ENCODE measurements at places on chromosomes 1 and 21.

DNA sequence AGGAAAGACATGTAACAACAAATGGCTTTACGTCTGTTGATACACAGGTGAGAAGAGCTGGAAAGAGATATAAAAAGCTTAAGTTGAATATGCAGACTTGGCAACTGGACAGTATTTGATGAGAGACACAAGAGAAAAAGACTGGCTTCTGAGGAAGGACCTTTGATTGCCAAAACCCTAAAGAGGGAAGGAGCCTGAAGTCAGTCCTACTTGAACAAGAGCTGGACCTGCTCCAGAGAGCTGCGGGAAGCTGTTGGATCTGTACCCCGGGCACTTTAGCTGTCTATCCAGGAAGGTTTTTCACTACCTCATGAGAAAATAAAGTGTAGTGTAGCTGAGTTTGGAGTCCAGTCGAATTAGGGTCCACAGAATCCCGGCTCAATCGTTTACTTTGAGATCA, 25.3 kb upstream of the LRRC8B start:
- no peak for DNase-seq

- DNase-seq: no peak
Observed at GRCh38 chr21:36835383-36835795, 131.1 kb downstream of the HLCS start.

DNA sequence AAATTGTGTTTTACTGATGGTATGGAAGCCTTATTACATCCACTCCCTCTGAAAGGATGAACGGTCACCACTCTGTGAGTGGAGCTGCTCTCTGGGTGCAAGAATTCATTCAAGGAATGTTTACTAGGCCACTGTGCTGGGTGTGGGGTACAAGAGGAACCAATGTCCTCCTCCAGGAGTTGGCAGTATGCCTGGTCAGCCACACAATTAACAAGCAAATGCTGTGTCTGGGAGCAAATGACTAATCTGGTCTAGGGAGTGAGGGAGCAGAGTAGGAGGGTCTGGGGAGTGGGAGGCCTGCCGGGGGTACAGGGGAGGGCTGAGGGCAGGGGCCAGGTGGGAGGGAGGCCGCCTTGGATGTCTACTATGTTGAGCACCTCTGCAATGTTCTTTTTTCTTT, 27.2 kb upstream of the TDRD10 start:
- DNase-seq: peak; percentile 95

DNA sequence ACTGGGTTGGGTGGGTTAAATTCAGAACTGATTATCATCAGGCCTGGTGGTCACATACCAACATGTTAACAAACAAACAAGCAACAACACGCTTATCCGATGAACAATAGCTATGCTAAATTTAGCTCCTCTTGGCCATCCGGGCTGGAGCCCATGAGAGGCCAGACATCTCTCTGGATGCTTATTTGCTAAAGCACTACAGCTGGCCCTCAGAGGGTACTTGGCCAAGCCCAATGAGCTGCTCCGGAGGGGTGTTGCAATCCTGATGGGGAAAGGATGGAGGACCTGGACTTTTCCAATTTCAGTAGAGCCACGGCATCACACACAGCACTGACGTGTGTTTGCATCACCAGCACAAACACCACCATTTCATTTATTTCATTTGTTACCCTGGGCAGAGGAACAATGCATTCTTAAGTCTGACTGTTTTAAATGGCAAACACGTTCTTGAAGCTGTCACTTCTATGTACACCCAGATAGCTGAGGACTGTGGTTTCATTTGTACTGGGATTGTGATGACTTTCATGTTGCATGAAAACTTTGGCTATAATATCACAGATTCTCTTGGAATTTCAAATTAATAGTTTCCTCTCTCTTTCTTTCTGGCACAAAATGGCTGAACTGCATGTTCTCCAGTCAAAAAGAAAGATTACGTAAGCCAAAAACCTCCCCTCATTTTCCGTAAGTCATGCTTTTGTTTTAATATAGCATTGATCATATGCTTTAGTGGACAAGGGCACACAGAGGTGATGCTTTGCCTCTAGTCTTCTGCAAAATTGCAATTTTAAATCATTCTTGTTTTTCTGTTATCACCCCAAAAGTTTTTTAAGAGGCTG, 359.8 kb upstream of the KAZN start:
- DNase-seq: no peak

DNA sequence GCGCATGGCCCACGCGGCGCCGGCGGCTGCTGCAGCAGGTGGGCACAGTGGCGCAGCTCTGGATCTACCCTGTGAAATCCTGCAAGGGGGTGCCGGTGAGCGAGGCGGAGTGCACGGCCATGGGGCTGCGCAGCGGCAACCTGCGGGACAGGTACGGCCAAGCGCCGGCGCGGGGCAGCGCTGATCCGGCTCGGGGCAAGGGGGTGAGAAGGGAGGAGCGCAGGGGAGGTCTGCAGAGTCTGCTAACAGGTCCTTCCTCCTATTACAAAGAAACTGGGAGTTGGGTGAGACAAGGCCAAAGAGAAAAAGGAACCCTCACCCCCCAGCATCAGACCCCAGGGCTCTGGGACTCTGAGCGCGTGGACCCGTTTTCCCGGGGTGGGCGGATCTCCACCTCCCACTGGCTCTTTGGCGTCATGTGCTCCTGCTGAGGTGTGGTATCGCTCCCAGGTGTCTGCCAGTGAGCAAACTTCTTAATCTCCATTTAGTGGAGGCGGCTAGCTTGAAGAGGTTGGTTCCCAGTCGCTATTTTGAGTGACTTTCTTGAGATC, 431 bp downstream of the MTARC1 start:
- DNase-seq: no peak

DNA sequence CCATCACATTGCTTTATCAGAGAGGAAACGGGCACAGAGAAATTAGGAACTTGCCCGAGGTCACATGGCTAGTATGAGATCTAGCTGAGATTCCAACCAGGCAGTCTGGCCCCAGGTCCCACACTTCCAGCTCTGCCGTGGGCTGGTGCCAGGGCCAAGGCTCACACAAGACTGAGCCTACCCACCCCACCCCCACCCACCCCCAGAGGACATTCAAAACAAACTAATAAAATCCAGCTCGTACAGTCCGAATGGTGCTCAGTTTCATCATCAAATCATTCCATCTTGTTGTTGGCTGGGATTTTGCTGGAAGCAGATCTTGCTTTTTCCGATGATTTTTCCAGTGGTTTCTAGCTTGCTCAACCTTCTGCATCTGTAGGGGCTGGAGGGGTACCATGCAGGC, 27.9 kb downstream of the MATN1 start:
- DNase-seq: no peak

DNA sequence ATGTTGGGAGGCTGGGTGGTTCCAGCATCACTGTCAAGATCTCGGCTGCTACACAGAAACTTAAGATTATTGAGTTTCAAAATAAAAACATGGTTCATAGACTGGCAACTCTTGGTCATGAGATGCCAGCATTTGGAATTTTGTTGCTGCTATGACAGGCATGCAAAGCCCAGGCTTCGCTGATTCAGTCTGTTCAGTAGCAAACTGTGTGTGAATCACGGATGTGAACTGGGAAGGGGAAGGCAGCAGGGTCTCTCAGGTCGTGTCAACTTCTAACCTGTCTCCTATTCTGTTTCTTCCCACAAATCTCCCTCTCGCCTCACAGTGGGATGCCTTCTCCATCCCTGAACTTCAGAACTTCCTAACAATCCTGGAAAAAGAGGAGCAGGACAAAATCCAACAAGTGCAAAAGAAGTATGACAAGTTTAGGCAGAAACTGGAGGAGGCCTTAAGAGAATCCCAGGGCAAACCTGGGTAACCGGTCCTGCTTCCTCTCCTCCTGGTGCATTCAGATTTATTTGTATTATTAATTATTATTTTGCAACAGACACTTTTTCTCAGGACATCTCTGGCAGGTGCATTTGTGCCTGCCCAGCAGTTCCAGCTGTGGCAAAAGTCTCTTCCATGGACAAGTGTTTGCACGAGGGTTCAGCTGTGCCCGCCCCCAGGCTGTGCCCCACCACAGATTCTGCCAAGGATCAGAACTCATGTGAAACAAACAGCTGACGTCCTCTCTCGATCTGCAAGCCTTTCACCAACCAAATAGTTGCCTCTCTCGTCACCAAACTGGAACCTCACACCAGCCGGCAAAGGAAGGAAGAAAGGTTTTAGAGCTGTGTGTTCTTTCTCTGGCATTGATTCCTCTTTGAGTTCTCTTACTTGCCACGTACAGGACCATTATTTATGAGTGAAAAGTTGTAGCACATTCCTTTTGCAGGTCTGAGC, 25.5 kb downstream of the EIF2D start:
- no peak for DNase-seq

GRCh38 chr1:51622455-51622913, 5.6 kb downstream of the OSBPL9 start:
- DNase-seq: peak; percentile 75

- DNase-seq: peak; percentile 75
Observed at GRCh38 chr1:167904652-167905130, 9.2 kb downstream of the ADCY10 start.

DNA sequence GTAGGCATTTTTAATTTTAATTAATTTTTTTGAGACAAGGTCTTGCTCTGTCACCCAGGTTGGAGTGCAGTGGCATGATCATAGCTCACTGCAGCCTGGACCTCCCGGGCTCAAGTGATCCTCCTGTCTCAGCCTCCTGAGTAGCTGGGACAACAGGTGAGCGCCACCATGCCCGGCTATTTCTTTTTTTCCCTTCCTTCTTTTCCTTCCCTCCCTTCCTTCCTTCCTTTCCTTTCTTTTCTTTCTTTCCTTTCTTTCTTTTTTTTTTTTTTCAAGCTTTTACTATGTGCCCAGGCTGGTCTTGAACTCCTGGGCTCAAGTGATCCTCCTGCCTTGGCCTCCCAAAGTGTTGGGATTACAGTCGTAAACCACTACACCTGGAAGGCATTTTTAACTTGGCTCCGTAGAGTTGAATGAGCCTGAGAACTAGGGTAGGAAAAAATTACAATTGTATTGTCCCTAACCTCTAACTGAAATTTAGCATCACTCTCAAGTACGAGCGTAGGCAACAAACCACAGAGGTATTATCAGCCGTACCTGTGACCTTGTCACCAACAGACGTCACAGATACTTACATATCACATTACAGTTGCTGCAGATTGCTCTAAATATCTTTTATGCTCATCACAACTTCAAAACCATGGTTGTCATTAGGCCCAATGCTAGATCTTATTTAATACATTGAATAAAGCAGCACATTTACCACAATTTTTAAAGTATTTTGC, 8.0 kb downstream of the RUNX3 start:
- no peak for DNase-seq

- DNase-seq: no peak
Observed at GRCh38 chr21:32976791-32977190, 48.9 kb upstream of the OLIG2 start.

- no peak for DNase-seq
Observed at GRCh38 chr1:8472668-8473067, 154.8 kb downstream of the SLC45A1 start.

GRCh38 chr1:22896184-22896583, 76.5 kb downstream of the LACTBL1 start:
- no peak for DNase-seq

DNA sequence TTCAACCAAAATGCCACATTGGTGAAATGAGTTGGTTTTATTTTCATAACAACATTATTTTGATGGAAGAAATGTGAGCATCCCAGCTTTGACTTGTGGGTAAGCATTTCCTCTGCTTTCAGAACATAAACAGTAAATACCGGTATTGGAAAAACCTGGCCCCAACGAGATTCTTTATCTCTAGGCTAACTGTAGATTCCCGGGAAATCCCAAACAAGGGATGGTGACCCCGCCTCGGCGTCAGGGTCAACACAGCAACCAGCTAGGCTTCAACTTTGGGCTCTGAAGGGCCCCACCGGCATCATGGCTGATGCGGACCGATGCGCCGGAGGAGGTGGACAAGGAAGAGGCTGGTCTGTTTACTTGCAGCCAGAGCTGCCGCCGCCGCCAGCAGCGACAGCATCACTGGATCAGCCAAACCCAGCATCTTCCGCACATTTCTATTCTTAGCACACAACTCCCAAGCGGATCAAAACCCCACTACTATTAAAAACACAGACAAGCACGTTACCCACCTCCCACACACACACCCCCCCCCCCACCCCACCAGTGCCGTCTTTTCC, 1.1 kb downstream of the AKT3 start:
- DNase-seq: peak; percentile 68

- no peak for DNase-seq
Observed at GRCh38 chr21:28590026-28590425, 402.7 kb downstream of the LTN1 start.

DNA sequence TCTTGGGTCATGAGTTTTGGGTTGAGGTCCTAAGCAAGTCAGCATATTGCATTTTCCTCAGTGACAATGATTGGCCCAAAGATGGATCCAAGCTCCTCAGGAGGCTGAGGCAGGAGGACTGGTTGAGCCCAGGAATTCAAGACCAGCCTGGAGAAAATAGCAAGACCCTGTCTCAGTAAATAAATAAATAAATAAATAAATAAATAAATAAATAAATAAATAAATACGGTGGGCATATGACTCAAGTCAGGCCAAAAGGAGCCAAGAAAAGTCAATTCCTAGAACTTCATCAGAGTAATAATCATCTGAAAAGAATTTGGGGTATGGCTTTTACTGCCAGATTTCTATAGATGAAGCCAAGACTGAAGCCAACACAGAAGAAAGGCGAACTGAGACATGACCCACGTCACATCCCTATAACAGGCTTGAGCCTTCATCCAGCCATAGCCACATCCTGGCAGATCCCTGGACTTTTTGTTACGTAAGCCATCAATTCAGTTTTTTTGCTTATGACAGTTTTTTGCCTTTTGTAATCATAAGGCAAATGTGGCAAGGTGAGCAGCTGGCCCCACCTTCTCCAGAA, 88.5 kb upstream of the NFASC start:
- peak; percentile 35 for DNase-seq

GRCh38 chr1:217193151-217193550, 437.7 kb downstream of the GPATCH2 start:
- no peak for DNase-seq

- no peak for DNase-seq
Observed at GRCh38 chr1:175701590-175701989, 41.8 kb downstream of the TNR start.

- no peak for DNase-seq
Observed at GRCh38 chr1:161952607-161953172, 71.0 kb downstream of the OLFML2B start.

DNA sequence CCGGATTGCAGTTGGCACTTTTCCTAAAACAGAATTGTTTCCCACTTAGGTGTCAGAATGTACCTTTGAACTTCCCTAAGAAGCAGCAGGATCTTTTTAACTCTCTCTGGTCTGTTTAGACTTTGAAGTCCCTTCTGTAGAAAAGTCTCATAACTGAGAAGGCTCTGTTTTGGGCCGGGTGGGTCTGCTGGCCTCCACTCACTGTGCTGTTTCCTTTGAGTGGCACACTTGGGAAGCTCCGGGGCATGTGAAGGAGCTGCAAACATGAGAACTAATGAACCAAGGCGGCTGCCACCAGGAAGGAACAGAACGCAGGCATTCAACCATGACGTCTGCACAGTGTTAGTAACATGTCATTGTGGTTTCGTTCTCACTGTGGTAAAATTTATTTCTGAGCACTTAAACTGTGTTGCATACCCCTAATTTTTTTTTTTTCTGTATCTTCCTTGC, 19.5 kb upstream of the NCMAP start:
- DNase-seq: peak; percentile 65

DNA sequence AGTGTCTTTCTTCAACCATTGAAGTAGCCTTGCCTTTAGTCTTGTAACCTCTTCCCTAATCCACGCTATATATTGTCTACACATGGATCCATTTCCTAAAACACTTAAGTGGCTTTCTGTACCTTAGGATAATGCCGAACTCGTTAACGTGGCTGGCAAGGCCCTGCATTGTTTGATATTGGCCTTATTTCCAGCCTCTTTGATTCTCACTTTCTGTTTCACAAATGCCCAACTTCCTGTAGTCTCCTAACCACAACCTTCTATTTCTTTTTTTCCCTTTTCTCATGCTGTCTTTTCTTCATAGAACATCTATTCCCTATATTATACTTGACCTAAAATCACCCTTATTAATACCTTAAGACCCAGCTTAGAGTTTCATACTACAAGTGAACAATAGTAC, 536.0 kb downstream of the LMO4 start:
- no peak for DNase-seq

Measured in fibroblast of skin of right quadriceps (primary cell).